ENCODE measurements at places on chromosomes 2 and 18.

DNA sequence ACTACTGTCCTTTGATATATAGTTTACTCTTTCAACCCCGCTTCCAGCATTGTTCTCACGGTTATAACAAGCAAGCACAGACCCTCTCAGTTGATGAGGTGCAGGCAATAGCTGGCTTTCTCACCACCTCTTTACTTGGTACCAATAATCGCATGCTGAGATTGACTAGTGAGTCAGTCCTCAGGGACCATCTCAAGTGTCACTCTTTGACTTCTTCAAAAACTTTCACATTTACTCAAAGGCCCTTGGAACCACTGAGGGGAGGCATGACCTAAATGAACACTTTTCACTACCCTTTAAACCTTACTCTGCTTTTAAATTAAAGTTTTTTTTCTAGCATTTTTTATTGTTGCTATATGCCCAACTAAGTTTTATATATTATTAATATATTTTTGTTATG is 101.8 kb downstream of the DAW1 start:
- DNase-seq = no peak

GRCh38 chr2:100320547-100321178 is 1.6 kb downstream of the LONRF2 start:
- no peak for DNase-seq

DNA sequence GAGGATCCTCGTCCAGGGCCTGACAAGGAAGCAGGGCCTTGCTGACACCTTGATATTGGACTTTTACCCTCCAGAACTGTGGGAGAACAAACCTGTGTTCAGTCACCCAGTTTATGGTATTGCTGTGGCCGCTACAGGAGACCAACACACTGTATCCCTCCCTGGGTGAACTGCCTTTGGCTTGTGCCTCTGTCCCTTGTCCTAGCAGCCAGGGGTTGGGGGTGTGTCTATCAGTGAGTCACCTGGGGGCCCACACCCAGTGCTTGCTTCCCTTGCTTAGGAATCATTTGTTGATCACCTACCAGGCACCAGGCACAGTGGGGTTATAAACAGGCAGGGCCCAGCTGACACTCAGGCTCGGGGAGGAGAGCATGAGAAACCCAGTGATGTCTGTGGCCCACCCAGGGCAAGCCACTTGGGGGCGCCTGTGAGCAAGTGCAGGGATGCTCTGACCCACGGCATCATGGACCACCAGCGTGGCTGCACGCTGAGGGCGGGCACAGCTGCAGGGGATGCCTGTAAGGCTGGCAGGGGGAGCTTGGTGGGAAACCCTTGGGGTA is 17.1 kb downstream of the TMEM185B start:
- DNase-seq = no peak

DNA sequence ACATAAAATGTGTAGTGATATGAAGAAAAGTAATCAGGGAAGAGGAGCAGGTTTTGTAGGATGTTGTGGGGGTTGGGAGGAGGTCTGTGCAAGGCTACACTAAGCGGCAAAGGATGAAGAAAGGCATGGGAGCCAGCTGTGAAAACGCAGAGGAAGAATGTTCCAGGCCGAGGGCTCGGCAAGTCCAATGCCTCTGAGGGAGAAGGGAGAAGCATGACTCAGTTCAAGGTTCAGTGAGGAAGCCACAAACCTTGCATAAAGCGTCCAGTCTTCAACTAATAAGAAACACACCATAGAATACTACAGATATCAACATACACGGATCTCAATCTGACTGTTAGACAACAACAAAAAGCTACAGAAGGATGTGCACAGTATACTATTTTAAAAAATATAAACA is 16.2 kb downstream of the EPB41L3 start:
- DNase-seq = no peak

- DNase-seq = no peak
Measured at GRCh38 chr2:98026927-98027522, 31.3 kb upstream of the TMEM131 start.

- DNase-seq = no peak
Measured at GRCh38 chr2:194621945-194622344, 1035.1 kb upstream of the SLC39A10 start.
